H4 (cell line): ENCODE measurements at places on chromosomes 2 and 18. TPM values are rescaled to one million over a fixed set of nuclear protein-coding genes. Genes with fewer than 3 reads are reported as not detected.

GRCh38 chr2:146108993-146109392 is 1589.1 kb upstream of the ZEB2 start:
- DNase-seq = no peak

DNA sequence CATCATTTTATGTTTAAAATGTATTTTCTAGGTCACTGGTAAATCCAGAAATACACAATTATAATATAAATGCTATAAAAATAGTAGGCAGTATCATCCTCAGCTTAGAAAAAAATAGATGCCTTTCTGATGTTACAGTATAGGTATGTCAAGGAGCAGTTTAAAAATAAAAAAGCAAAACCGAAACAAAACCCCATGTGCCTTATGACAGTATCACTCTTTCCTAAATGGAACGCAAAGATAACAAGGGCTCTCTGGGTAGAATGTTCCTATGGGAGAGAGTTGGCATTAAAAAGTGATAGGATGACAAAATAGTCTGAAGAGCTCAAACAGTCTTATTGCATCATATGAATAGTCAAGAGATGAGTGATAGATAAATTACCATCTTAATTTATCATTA is 172.1 kb downstream of the DSC3 start:
- no peak for DNase-seq

DNA sequence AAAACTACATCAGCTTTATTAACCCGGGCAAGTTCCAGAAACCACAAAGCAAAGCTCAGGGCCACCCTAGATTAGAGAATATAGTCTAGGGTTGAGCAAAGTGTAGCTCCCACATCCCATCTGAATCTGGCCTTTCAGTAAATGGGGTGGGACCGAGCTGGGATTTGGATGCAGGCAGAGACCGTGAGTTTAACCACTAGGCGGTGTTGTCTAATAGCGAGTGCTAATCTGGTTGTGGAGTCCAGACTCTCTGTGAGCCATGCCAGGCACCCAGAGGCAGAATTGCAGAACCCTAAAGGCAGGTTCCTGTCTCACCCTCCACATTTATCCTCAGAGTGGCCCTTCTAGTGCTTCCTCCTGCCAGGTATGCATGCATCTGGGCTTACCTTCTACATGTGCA is 435.9 kb downstream of the TSN start:
- DNase-seq = peak; percentile 20

GRCh38 chr2:4420032-4420431 is 716.7 kb downstream of the DCDC2C start:
- no peak for DNase-seq

DNA sequence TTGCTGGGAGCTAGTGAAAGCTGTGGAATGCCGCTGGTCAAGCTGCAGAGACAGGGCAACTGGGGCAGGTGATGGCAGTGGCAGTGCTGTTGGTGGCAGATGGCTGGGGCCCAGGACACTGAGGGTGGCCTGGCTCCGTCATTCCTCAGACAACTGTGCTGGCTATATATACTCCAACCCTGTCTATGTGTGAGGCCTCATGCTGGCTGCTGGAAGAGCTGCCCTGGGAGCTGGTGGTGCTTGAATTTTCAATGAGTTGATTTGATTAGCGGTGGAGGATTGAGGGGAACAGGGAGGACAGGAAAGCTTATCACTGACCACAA is 66.5 kb upstream of the TMEM200C start:
- no peak for DNase-seq

DNA sequence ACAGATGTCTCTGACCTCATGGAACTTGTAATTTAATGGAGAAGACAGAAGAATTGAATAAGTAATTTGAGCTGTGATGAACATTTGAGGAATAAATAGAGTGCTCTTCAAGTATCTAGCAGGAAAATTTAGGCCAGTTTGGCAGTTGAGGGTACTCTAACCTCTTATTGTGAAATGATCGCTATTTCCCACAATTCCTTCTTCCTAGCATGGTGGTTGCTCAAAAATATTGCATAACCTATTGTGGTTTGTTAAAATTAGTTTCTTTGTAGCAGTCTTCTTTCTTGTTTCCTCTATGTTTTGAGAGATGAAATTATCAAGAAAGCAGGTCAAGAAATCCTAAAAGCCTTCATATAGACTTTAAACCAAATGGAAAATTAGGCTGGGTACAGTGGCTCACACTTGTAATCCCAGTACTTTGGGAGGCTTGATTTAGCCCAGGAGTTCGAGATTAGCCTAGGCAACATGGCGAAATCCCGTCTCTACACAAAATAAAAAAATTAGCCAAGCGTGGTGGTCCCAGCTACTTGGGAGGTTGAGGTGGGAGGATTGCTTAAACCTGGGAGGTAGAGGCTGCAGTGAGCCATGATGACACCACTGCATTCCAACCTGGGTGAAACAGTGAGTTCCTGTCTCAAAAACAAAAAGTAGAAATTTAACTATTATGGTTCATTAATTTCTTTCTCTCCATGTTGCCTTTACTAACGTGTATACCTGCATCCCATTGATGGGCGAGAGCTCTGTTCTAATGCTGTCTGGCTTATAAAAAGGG is 58.7 kb downstream of the RBKS start:
- DNase-seq = no peak

DNA sequence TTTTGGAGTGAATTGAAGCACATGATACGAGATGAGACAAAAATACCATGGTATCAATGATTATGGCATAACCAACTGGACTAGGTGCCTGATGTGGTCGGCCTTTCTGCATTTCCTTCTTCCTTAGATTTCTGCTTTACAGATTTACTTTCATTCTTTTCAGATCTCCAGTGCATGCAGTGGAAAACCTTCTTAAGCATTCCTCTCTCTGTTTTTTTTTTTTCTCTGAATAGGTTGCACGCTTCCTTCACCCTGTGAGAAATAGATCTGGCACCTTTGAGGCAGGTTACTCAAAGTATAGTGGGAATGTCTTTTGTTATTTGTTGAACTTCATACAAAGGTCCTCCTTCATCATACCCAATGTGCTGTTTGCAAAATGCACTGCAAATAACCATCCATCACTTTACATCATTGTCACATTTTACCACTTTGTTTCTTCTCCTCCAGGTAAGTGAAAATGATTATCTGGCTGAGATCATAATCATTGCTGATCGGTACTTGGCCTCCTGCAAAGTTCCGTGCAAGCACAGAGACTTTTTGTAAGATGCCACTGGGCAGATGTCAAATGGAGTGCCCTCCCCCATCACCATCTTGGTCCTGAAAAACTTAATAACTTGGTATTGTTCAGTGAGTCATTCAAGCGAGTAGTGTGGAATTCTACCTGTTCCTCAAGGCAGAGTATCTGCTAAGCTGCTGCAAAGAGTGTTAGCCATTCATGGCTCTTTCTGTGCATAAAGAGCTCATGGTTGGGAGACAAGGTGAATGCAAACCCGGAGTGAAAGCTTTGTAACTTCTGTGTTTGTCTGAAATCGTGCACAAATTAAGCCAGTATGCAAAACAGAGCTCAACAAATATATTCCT is 30.0 kb upstream of the KLHL14 start:
- DNase-seq = no peak

DNA sequence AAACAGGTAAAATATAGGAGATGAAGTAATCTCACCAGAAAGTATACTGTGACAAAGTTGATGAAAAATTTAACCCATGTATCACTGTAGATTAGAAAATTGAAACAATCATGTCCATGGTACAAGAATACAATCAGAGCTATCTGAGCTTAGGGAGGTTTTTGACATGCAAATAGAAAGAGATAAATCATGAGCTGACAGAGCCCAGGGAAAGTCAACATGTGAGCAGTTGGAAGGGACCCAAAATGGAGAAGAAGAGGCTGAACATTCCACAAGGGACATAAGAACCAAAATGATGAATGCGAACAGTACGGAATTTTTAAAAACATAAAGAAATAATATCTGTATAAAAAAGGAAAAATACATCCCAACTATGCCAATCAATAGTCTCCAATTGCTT is 395.4 kb upstream of the CYRIA start:
- DNase-seq = no peak

DNA sequence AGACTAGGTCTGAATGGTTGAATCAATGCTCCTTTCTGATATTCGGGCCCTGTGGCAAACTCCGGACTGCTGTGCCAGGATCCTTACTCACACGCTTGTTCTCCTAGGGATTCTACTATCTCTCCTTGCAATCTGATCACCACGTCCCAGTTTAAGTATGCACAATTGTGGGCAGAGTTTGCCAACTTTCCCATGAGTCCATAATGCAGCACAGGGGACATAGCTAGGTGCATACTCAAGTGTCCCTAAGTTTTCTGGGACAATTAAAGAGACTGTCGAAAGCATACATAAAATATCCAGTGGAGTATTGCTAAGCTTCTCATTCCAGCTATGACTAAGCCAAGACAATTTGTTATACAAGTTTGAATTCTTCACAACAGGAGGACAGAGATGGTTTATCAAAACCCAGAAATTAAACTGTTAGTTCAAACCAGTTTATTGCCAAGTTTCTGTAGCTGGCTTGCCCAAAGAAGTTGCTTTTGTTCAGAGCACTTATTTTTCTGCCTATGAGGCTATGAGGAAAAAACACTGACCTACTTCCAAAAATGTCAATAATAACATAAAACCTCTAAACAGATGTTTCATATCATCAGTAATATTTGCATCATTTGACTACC is 136.1 kb downstream of the EXOC6B start:
- DNase-seq = peak; percentile 22

DNA sequence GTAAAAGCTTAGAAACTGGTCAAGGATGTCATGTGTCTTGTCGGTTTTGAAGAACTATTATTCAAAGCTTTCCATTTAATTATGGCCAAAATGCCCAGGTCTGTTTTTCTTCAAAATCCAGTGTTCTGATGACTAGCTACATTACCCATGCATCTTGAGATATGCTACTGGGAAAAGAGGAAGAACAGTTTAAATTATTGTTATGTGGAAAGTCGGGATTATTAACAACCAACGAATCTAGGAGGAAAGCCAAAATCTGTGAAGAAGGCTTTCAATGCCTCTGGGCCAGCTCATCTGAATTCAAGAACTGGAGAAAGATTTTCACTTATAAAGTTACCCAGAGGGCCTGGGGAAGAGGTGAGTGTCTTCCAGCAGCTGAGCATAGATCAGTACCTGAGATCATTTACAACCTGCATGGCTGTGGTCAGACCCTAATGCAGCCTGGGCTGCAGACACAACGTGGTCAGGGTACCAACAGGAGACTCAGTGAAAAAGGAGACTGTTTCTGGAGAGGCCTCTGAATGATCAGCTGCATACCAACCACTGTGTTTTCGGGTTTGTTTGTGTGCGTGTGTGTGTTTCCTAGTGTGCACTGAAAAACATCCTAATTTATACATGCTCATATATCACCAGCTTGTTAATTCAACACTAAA is 308.5 kb downstream of the NRXN1 start:
- no peak for DNase-seq

DNA sequence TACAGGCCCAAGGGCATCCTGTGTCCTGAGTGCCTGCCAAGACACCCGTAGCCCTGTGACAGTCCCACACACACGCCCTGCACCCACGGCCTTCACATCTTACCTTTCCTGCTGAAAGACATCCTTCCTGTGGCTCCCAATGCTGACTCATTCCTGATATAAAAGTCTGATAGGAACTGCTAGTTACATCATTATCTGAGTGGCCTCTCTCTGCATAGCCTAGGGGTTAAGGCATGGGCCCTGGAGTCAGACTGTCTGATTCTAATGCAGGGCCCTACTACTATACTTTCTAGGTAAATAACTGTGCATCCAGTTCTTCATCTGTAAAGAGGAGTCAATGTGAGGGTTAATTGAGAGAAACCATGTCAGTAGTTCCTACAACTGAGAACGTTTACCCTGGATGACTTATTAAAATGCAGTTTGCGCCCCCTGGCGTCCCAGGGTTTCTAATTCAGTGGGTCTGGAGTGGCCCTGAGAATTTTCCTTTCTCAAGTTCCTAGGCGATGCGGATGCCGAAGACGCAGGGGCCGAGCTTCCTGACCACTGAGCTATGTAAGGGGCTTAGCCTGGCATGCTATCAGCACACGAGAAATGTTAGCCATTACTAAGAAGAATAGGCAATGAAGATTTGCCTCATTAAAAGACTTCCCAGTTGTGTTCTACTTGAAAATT is 6.0 kb upstream of the GPR45 start:
- peak; percentile 64 for DNase-seq

- DNase-seq = no peak
Observed at GRCh38 chr18:7941533-7941932, 374.4 kb downstream of the PTPRM start.

- no peak for DNase-seq
Observed at GRCh38 chr18:23226391-23226790, 91.1 kb downstream of the CABLES1 start.

GRCh38 chr2:200172521-200172920 is 134.0 kb upstream of the SPATS2L start:
- no peak for DNase-seq

GRCh38 chr2:189152483-189152882 is 27.1 kb downstream of the COL5A2 start:
- no peak for DNase-seq

DNA sequence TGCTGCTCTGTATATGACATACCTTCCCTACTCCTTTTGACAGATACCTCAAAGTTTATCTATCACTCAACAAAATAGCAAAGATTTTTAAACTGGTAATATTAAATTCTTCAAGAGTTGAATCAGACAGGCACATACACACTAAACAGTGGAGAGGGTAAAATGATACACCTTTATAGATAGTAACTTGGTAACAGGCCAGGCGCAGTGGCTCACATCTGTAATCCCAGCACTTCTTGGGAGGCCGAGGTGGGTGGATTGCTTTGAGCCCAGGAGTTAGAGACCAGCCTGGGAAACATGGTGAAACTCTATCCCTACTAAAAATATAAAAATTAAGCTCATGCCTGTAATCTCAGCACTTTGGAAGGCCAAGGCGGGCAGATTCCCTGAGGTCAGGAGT is 23.2 kb downstream of the ASXL2 start:
- no peak for DNase-seq

GRCh38 chr2:220660277-220661145 is 911.6 kb downstream of the EPHA4 start:
- no peak for DNase-seq

GRCh38 chr2:137747509-137747908 is 216.8 kb upstream of the HNMT start:
- DNase-seq = no peak

DNA sequence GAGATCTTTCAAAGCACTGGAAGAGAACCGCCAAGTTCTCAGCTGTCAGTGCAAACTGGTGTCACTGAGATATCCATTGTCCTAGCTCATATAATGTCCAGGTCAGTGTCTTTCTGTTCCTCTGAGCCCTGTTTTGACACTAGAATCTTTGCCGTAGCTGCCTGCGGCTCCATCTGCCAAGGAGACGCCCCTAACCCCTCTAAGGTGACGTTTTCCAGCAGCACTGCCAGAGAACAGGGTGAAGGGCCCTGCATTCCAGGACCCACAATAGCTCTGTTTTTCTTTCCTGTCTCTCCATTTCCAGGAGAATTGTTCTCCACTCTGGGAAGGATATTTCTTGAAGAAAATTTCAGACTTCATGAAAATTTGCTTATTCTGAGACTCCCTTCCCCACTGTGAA is 181.7 kb upstream of the SLC39A10 start:
- DNase-seq = no peak

- no peak for DNase-seq
Observed at GRCh38 chr2:98391581-98392270, 45.5 kb downstream of the CNGA3 start.

Gene SIX3
- total RNA-seq = not detected in 2 replicates

Gene MAP4K4
- total RNA-seq = 17.8 and 26.4 TPM in 2 replicates

Gene ARHGAP15
- total RNA-seq = 0.15 TPM in 1 of 2 replicates, not detected in the other

Gene SCG2
- 0.62 and 1.1 TPM in 2 replicates for total RNA-seq

Gene SERPINB11
- not detected in 2 replicates for total RNA-seq

Gene ATP6V1B1
- 0.33 and 0.45 TPM in 2 replicates for total RNA-seq

Gene DSG4
- not detected in 2 replicates for total RNA-seq
